ENCODE measurements at places on chromosomes 3 and 15.
A peak's percentile ranks its signal among the peaks of the same experiment; 100 is the strongest.

GRCh38 chr15:85831415-85832113 lies 36.8 kb upstream of the KLHL25 start:
- peak; percentile 54 for DNase-seq

DNA sequence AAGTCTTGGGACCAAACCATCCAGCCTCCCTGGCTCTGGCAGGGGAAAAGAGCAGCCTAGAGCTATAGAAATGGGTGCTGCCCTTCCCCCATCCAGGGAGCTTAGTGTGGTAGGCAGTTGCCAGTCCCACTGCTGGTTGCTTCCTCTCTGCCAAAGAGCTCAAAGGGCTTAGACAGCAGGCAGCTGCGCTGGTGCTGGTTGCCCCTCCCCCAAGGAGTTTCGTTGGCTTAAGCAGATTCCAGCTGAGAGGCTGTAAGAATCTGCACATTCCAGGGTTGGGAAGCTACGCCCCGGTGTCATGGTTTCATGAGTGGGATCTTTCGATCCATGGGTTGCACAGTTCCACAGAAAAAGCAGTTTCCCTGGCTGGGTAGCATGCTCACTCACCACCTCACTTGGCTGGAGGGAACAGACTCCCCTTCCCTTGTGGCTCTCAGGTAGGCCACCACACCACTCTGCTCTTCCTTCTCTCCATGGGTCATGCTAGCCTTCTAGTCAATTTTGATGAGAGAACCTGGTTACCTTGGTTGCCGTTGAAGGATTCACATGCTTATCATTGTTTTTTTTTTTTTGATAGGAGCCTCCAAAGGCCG lies 195.1 kb downstream of the EPHA6 start:
- DNase-seq, result no peak

DNA sequence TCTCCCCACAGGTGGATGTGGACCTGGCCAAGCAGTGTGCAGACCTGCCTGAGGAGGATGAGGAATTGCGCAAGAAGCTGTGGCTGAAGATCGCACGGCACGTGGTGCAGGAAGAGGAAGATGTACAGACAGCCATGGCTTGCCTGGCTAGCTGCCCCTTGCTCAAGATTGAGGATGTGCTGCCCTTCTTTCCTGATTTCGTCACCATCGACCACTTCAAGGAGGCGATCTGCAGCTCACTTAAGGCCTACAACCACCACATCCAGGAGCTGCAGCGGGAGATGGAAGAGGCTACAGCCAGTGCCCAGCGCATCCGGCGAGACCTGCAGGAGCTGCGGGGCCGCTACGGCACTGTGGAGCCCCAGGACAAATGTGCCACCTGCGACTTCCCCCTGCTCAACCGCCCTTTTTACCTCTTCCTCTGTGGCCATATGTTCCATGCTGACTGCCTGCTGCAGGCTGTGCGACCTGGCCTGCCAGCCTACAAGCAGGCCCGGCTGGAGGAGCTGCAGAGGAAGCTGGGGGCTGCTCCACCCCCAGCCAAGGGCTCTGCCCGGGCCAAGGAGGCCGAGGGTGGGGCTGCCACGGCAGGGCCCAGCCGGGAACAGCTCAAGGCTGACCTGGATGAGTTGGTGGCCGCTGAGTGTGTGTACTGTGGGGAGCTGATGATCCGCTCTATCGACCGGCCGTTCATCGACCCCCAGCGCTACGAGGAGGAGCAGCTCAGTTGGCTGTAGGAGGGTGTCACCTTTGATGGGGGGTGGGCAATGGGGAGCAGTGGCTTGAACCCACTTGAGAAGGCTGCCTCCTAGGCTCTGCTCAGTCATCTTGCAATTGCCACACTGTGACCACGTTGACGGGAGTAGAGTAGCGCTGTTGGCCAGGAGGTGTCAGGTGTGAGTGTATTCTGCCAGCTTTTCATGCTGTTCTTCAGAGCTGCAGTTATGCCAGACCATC lies 8.6 kb downstream of the VPS18 start:
- DNase-seq, result no peak

DNA sequence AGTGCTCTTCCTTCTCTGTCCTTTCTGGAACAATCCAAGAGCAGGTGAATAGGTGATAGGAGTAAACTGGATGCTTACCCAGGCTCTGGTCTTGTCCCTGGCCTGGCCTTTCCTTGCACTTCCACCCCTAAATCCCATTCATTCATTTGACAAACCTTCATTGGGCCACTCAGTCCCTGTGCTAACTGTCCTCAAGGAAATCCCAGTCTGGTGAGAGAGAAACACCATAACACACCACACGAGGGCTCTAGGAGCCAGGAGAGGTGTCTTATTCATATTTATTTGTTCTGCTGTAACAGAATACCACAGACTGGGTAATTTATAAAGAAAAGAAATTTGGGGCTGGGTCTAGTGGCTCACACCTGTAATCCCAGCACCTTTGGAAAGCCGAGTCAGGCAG lies 22.8 kb downstream of the EFCC1 start:
- DNase-seq, result no peak
